ENCODE measurements at places on chromosomes 5 and 9.

- DNase-seq = no peak
These were observed 93.7 kb downstream of the OR2K2 start for GRCh38 chr9:111236332-111236731.

DNA sequence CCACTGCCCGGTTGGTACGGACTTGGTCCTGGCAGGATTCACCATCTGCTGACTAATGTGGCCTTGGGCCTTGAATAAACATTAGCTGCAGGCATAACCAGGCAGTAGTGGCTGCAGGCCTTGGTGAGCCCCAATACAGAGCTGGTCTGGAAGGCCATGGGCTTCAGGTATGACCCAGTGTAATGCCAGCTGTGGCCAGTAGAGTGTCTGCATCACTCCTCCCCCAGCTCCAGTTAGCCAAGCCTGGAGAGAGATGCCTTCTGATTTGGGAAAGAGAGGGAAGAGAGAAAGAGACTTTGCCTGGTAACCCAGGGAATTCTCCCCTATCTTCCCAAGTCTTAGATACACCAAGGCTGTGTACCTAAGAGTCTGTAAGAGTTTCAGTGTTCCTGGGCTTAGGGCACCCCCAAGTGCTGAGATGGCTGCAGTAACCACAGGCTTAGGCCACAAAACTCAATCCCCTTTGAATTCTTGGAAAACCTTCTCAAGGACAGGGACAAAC, 5.6 kb upstream of the C5 start:
- DNase-seq = no peak

DNA sequence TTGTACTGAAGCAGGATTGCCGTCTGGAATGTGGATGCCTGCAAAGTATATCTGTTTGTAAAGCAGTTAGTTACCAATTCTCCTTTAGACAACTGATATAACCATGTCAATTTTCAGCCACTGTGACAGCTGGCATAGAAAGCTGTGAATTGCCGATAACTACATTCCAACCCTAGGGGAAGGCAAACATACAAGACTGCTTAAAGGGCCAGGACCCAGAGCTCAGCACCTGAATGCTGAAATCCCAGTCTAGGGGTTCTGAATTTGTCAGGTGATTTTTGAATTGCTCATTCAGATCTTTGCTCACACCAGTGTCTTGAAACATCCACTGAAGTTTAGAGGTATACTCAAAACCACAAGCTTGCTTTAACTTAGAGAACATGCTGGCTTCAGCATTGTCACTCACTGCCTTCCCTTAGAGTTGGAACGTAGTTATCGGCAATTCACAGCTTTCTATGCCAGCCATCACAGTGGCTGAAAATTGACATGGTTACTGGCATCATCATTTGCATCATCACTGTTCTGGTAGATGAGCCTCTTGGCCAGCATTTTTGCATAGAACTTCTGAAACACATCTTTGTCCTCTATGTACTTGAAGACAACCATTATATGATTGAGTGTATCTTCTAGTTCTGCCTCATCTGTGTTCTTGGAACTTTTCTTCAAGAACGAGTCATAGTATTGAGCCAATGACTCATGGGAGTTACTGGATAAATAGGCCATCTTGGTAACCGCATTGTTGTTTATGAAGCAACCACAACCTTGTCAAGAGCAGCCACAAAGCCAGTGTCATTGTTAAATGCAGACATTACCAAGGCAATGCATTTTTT, 82.1 kb downstream of the CCDC192 start:
- no peak for DNase-seq

DNA sequence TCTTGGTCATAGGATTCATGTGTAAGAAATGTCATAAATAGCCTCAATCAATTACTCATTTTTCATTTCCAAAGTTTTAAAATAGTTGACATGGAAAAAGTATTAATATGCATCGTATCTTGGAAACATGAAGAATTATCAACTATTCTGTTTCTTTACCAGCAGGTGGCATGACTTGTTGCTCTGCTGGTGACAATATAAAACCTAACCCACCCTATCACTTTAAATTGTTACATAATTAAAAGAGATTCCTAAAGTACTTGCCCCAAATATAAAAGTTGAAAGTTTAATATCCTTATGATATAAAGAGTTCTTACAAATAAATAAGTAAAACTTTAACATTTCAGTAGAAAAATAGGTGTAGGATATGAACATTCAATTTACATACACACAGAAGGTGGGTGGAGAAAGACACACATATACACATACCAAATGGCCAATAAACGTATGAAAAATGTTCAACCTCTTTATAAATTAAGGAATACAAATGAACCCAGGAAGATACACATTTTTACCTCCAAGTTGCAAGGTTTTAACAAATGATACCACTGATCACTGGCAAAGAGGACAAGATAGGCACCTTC, 30.6 kb downstream of the MAP1B start:
- no peak for DNase-seq

All from stimulated activated CD4-positive, alpha-beta T cell treated with anti-CD3 and anti-CD28 coated beads, Interleukin-2, amount 100 ng/mL, for 4 hours (primary cell).